ENCODE measurements at places on chromosomes 1 and 21.

DNA sequence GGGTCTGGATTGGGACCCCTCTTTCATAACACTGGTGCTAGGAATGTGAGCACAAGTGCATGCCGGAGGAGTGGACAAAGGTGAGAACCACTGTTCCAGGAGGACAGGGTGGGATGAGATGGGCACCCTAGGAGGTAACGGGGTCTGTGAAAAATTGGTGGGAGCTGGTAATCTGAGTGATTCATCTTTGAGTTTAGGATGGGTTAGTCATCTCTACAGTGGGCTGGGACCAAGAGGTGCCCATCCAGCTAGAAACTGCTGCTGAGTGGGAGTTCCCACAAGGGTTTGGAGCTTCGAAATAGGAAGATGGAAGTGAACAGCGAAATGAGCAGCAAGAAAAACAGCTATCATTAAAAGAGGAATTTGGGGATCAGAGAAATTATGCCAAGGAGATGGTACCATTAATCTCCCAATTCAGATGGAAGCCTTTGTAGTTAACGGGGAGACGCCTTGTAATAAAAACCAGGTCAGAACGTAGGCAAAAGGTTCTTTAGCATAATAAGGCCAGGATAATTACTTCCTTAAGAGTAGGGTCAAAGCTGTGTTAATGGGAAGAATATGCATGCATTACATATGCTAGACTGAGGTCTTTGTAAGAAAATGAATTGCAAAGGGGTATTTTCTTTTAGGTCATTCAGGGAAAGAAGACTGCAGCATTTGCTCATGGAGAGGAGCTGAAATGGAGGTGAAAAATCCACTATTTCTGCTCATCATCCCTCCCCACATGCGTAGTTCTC, 55.5 kb downstream of the OLFML3 start:
- no peak overlapping the region for H3K4me3 ChIP-seq
- DNase-seq: no peak
- H3K4me1 ChIP-seq: no peaks in the 10 kb centered on the region
- H3K27ac ChIP-seq: no peak overlapping the region
- H3K27me3 ChIP-seq: no peaks in the 10 kb centered on the region

- H3K4me1 ChIP-seq: peaks cover 34% of the 10 kb centered on the region
- H3K27me3 ChIP-seq: no peaks in the 10 kb centered on the region
- no peak overlapping the region for H3K27ac ChIP-seq
Observed at GRCh38 chr1:198206292-198206691, 49.5 kb downstream of the NEK7 start.

- H3K4me3 ChIP-seq: no peak overlapping the region
- DNase-seq: no peak
- no peaks in the 10 kb centered on the region for H3K36me3 ChIP-seq
- H3K27me3 ChIP-seq: peaks cover 31% of the 10 kb centered on the region
- no peak overlapping the region for H3K27ac ChIP-seq
Observed at GRCh38 chr1:182415789-182416188, 15.3 kb upstream of the TEDDM1 start.

DNA sequence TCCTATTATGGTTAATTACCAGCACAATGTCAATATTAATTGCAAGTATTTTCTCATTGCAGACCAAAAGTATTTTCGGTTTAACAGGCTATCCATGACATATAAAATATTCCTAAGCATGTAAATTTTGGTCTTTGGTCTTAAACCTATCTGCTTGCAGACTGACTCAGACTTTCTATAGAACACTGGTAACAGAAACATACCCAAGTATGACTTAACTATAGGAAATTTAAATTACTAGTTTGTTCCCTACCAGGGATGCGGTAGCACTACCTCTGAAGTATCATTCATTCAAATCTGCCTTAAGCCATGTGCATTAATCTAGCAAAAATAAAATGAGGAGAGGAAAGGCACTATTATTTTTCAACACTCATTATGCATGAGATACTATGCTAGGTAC, 2.9 kb downstream of the TAF1A start:
- H3K36me3 ChIP-seq: peaks cover 40% of the 10 kb centered on the region
- H3K4me1 ChIP-seq: peaks cover 42% of the 10 kb centered on the region
- H3K27me3 ChIP-seq: no peaks in the 10 kb centered on the region

GRCh38 chr1:167713330-167714081, 8.3 kb upstream of the MPZL1 start:
- peak overlapping the region; percentile 100 for H3K27ac ChIP-seq
- DNase-seq: no peak
- H3K36me3 ChIP-seq: peaks cover 41% of the 10 kb centered on the region
- peaks cover 10% of the 10 kb centered on the region for H3K27me3 ChIP-seq
- H3K4me1 ChIP-seq: peaks cover 33% of the 10 kb centered on the region

- no peak overlapping the region for H3K4me3 ChIP-seq
- no peak overlapping the region for H3K27ac ChIP-seq
- DNase-seq: no peak
- H3K4me1 ChIP-seq: no peaks in the 10 kb centered on the region
Observed at GRCh38 chr1:81571946-81572345, 228.8 kb upstream of the ADGRL2 start.

GRCh38 chr1:204103431-204103741, 30.5 kb downstream of the SOX13 start:
- peaks cover 66% of the 10 kb centered on the region for H3K4me1 ChIP-seq
- H3K36me3 ChIP-seq: peaks cover 3% of the 10 kb centered on the region

DNA sequence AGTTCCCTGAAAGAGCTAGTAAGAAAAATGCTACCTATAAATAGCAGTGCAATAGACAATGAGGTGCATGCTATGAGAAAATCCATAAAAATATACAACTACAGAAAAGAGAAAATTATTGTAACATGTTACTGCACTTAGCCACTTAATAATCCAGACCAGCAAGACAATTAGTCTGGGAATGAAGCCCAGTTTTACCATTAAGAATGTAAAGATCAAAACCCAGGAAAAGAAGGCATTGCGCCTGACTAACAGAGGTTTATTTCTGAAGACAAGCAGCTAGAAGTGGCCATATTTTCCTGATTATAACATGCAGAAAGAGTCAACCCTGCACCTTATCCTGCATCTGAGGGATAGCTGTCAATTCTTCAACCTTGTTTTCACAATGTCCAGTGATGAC, 276.4 kb upstream of the PRMT6 start:
- H3K4me1 ChIP-seq: no peaks in the 10 kb centered on the region
- H3K4me3 ChIP-seq: no peak overlapping the region
- no peaks in the 10 kb centered on the region for H3K27me3 ChIP-seq
- H3K36me3 ChIP-seq: no peaks in the 10 kb centered on the region

GRCh38 chr1:203215573-203215972, 13.9 kb downstream of the CHIT1 start:
- no peak overlapping the region for H3K4me3 ChIP-seq
- no peak for DNase-seq
- H3K27ac ChIP-seq: no peak overlapping the region
- peaks cover 3% of the 10 kb centered on the region for H3K36me3 ChIP-seq

- H3K27ac ChIP-seq: no peak overlapping the region
- no peaks in the 10 kb centered on the region for H3K36me3 ChIP-seq
- no peaks in the 10 kb centered on the region for H3K4me1 ChIP-seq
- H3K4me3 ChIP-seq: no peak overlapping the region
- H3K27me3 ChIP-seq: peaks cover 40% of the 10 kb centered on the region
Observed at GRCh38 chr1:110144366-110144765, 5.9 kb upstream of the SLC6A17 start.

GRCh38 chr1:46084553-46085451, 47.6 kb downstream of the PIK3R3 start:
- H3K4me1 ChIP-seq: no peaks in the 10 kb centered on the region
- no peak overlapping the region for H3K27ac ChIP-seq
- H3K27me3 ChIP-seq: no peaks in the 10 kb centered on the region
- DNase-seq: no peak

DNA sequence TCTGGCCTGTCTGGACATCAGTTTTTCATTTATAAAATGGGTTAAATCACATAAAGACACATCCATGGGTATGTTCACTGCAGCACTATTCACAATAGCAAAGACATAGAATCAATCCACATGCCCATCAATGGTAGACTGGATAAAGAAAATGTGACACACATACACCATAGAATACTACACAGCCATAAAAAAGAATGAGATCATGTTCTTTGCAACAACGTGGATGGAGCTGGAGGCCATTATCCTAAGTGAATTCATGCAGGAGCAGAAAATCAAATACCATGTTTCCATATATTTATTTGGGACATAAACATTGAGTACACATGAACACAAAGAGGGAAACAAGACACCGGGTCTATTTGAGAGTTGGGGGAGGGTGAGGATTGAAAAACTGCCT, 28.1 kb downstream of the ZBTB8OS start:
- peaks cover 22% of the 10 kb centered on the region for H3K4me1 ChIP-seq
- no peaks in the 10 kb centered on the region for H3K27me3 ChIP-seq
- no peak overlapping the region for H3K4me3 ChIP-seq

- no peaks in the 10 kb centered on the region for H3K4me1 ChIP-seq
- H3K36me3 ChIP-seq: no peaks in the 10 kb centered on the region
- H3K27ac ChIP-seq: no peak overlapping the region
- H3K4me3 ChIP-seq: no peak overlapping the region
Observed at GRCh38 chr1:212141404-212141803, 105.9 kb downstream of the DTL start.

- H3K4me3 ChIP-seq: peak overlapping the region; percentile 9
- H3K4me1 ChIP-seq: peaks cover 6% of the 10 kb centered on the region
- H3K36me3 ChIP-seq: peaks cover 2% of the 10 kb centered on the region
- no peak overlapping the region for H3K27ac ChIP-seq
Observed at GRCh38 chr21:25396135-25396711, 211.1 kb downstream of the MRPL39 start.

DNA sequence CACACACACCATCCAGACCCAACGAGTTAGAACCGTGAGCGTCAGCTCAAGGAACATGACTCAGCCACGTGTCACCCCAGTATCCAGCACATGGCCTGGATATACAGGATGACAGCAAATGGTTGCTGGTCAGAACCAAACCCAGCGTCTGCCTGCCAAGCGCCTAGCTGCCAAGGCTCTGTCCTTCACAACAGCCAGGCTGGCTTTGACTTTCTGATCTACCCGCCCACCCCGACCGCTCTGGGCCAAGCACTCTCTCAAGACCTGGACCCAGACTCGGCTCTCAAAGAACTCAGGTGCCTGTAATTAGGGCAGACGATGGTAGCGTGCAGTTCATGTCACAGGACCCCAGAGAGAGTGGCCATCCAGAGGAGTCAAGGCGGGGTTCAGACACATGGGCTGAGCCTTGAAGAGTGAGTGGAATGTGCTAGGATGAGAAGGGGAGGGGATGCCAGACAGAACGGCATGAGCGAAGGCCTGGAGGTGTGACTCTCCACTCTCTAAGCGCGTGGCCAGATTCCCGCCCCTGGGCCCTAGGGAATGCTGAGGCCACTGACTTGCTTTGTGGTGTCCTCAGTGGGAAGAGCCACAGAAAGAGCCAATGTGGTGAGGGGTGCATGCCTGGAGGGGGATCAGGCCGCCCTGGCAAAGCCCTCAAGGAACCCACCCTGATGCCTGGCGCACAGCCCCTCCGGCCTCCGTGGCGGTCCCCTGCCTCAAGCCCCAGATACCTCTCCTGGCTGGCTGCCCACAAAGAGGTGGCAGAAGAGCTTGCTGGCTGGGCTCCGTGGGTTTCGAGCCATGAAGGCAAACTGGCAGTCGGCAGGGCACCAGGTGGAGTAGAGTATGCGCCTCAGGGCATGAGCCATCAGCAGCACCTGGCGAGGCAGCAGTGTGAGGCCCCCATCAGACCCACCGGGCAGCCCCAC, 7.0 kb downstream of the SH2D5 start:
- no peaks in the 10 kb centered on the region for H3K36me3 ChIP-seq
- no peak for DNase-seq
- peaks cover 29% of the 10 kb centered on the region for H3K27me3 ChIP-seq

DNA sequence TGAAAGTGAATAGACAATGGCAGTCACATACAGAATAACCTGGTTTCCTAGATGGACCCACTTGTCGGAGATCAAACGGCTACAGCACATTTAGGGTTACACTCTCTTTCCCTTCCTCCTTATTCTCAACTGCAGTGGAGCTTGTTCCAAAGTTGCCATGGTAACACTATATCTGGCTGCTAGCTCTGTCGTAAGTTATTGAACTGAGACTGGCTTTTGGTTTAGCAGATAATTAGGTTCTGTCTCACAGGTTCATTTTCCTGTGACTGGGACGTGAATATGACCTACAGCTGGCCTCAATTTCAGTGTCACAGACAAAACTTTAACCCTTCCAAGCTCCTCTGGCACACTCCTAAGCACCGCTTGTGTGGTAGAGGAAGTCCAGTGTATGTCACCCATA, 875.8 kb downstream of the USP25 start:
- no peak for DNase-seq
- no peaks in the 10 kb centered on the region for H3K36me3 ChIP-seq
- no peaks in the 10 kb centered on the region for H3K4me1 ChIP-seq
- no peak overlapping the region for H3K4me3 ChIP-seq
- no peaks in the 10 kb centered on the region for H3K27me3 ChIP-seq

DNA sequence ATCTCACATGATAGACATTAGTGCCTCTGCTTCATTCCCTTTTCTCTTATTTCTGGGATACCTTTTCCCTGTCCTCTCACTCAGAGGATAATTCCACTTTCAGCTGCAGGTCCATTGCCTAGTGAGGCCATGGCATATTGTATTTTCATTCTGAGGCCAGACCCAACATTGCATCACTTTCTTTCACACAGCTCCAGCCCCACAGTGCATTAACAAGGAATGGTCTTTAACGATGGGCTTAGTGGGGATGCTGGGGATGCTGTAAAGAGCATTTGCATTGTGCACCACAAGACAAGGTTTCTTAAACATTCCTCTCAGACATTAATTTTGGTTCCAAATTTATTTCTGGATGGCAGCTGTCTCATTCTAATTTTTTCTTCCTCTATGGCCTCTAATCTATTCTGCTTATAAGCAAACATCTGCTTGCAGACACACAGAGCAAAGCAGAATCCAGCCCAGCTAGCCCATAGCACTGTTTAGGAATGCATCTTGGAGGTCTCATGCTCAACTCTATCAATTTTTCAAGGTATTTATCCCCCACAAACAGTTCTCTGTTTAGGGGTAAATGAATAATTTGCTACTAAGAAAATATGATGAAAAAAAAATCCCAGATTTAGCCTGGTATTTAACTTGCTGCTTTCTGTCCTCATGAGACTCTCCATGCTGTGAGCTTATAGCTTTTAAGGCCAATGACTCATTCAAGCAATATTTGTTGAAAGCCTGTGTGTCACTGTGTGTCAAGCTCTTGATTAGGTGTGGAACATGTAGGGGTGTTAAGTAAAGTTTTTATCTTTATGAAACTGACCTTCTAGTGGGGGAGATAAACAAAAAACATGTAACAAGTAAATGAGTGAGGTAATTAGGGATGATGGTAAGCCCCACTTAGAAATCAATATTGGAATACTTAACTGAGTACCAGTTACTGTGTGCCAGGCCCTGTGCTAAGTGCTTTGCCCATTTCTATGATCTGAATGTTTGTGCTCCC, 44.5 kb upstream of the CCDC190 start:
- no peak overlapping the region for H3K4me3 ChIP-seq
- peaks cover 22% of the 10 kb centered on the region for H3K27me3 ChIP-seq
- no peak overlapping the region for H3K27ac ChIP-seq
- no peaks in the 10 kb centered on the region for H3K4me1 ChIP-seq
- no peak for DNase-seq
- no peaks in the 10 kb centered on the region for H3K36me3 ChIP-seq

DNA sequence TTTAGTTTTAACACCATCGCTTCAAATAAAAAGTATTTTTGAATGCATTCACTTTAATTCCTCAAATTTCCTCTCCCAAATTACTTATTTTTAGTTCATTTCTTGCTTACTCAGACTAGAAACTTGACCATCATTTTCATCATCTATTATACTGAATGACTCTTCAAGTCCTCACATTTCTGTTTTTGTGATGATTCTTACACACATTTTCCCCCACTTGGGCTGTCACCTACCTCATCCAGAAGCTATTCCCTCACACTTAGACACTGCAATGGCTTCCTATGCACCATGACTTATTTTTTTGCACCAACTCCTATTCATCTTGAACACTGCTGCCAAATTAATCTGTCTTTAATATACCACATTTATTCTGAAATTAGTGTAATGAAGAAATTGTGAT, 239.6 kb upstream of the DUSP10 start:
- H3K4me1 ChIP-seq: no peaks in the 10 kb centered on the region
- H3K27ac ChIP-seq: no peak overlapping the region
- H3K27me3 ChIP-seq: peaks cover 6% of the 10 kb centered on the region
